ENCODE measurements at places on chromosomes 5 and 9.

- DNase-seq = no peak
These were observed 11.1 kb downstream of the BRD9 start for GRCh38 chr5:881551-881935.

- peak; percentile 79 for DNase-seq
These were observed 10.5 kb upstream of the ADGRV1 start for GRCh38 chr5:90548069-90548593.

DNA sequence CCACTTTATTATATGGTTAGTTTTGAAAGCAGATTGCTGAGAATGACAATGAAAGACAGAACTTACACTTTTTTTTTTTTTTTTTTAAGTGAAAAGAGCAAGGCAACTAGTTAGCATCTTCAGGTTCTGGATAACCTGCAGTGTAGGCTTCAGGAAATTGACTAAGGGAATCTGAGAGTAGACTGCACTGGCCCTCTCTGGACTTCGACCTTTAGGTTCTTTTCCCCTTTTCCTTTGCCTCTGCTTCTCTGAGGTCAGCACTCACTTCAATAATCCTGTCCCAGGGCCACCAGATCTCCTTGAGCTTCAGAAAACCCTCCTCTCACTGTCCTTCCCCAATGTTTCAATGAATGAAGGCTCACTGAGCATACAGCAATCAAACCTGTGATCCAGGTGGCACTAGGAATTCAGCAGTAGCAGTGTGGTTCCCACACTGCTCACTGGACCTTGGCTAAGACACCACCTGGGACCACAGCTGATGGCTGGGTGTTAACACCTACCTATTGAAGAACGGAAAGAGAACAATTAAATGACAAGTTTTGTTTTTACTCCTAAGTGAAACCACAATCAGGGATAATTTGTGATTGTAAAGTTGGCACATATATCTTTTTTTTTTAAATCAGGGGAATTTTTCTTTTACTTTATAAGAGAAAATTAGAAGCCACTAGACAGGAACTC is 85.8 kb upstream of the IL6ST start:
- no peak for DNase-seq

DNA sequence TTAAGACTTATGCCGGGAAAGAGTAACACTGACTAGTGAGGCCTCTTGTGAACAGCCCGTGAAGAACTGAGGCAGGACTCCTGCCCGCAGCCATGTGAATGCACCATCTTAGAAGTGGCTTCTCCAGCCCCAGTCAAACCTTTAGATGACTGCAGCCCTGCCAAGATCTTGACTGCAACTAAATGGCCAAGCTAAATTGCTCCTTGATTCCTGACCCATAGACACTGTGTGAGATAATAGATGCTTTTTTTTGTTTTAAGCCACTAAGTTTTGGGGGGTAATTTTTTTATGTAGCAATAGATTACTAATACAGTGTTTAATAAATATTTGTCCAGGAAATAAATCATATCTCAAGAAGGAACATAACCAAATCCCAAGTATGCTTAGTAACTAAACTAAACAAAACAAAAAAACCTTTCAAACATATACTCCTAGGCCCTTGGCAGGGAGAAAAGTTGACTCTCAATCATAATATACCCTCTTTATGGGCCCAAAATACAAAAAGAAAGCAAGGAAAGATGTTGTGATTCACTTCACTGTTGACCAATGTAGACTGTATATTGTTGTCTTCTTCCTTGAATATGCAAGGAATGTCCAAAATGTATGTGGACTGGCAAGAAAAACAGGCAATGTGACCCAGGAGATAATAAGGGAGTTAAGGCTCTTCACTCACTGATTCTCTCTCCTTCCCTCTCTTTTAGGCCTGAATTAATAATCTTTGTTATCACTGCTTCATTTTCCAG is 79.7 kb upstream of the ZNF366 start:
- DNase-seq = no peak

- DNase-seq = no peak
These were observed 155.9 kb upstream of the SHB start for GRCh38 chr9:38224941-38225340.

GRCh38 chr5:50770441-50770840 is 104.0 kb downstream of the PARP8 start:
- DNase-seq = no peak

GRCh38 chr5:41347569-41347968 is 134.2 kb upstream of the C6 start:
- DNase-seq = no peak

DNA sequence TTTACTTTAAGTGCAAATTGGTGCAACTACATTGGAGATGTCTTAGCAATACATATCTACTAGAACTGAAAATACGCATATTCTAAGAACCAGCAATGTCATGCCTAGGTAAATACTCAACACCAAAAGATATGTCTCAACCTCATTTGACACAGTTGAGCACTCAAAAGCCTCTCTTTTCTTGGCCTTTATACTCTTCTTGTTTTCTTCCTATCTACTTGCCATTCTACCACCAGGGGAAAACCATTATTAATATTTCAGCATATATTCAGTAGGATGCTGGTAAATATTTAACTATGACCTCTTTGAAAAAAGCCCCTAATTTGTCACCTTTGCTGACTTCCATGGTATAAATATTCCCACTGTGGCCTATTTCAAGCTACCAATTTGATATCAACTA is 443.8 kb downstream of the LRRC70 start:
- DNase-seq = no peak

GRCh38 chr9:96408409-96409280 is 9.5 kb downstream of the ZNF367 start:
- no peak for DNase-seq

- DNase-seq = no peak
These were observed 33.3 kb upstream of the PTGS1 start for GRCh38 chr9:122337556-122337929.

DNA sequence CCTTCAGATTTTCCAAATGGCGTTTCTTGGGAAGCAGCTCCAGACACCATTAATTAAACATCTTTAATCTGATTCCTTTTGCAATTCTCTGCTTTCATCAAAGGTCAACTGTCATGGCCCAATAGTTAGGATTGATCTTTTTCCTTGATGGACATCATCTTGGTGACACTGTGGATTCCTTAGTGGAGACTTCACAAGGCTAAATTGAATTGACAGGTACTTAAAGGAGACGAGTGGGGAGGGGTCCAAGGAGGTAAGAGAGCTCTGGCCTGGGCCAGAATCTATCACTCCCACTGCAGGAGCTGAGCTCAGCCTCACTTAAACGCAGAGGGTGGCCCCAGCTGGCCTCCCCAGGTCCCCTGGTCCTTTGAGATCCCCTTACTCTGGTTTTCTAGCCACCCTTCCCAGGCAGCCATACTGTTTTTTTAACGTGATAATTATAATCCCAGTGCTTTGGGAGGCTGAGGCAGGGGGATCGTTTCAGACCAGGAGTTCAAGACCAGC is 9.9 kb upstream of the HMCN2 start:
- DNase-seq = no peak

DNA sequence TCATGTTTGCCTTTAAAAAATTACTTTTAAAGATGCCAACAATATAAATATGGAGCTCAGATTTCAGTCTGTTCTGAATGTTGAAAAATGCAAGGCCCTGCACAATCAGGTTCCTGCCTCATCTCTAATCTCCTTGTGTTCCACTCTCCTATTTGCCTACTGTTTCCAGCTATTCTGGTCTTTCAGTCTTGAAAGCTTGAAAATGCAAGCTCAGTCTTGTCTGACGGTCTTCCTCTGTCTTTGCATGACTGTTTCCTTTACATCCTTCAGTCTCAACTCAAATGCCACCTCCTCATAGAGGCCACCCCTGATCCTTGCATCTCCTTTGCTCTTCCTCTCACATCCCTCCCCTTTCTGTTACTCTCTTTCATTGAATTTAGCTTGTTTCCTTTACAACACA is 354.9 kb downstream of the KIF4B start:
- no peak for DNase-seq

DNA sequence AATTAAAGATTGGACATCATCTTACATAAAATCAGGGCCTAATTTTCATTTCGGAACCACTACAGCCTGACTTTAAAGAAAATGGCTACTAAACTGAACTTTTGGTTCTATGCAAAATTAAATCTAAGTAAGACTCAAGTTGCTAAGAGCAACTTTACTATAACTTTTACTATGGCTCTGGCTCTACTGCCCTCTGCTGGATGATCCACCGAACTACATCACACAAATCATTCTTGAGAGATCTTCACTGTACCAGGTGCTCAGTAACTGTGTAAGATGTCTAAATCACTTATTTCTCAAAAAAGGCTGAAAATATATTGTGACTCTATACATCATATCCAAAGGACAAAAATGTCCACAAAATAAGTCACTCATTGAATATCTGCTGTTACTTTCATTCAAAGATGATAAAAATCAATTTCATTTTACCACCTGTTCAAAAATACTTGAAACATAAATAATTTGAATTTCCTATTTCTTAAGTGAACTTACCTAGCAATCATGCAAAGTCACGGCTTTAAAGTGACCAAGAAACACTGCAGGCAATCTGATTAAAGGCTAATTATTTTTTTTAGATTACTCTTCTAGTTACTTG is 13.5 kb downstream of the MOCS2 start:
- DNase-seq = peak; percentile 58

DNA sequence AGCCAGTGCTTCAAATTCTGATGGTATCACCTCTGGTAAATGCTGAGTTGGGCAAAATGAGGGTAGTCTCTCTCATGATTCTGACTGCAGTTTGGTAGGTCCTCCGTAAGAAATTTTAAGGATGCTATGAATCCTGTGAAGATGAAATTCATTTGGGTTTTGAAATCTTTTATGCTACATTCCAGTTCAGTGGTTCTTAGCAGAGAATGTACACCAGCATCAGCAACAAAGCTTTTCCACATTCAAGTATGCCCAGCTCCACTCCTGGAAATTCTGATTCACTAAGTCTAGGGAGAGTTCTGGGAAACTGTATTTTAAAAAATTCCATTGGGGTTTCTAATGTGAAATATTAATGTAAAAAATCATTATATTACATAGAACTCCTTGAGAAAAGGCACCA is 33.6 kb upstream of the ACOT12 start:
- DNase-seq = no peak

DNA sequence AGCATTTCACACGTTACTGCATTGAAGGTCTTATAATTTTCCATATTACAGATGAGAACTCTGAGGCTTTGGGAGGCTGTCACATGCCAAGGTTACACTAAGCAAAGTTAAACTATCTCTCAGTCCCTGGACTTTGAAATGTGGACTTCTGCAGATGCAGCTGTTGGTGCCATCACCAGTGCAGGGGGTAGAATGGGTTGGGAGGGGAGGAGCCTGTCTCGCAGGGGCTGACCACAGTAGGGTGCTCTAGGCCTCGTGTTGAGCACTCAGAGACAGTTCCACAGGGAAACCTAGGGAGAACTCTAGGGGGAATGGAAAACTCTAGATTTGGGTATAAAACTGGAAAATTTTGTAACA is 220.9 kb downstream of the MAPKAP1 start:
- no peak for DNase-seq

DNA sequence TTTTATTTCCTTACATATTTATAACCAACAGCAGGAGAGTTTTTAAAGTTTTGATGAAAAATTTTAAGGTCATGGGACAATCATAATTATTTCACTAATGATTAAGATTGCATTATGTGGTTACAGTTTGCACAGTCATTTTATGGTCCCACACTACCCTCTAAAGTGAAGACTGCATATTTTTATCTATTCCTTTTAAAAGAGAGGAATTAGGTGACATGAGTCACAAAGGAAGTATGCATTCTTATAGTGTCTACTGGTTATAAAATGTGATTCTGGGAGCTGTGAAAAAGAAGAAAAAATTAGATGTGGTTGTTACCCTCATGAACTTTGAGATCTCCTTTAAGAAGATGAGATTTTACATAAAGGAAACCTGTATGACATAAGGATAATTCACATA is 87.9 kb upstream of the GRIA1 start:
- no peak for DNase-seq

- DNase-seq = no peak
These were observed 10.4 kb upstream of the SLC30A5 start for GRCh38 chr5:69083412-69083811.

GRCh38 chr5:131262953-131263541 is 806 bp upstream of the CDC42SE2 start:
- DNase-seq = no peak

DNA sequence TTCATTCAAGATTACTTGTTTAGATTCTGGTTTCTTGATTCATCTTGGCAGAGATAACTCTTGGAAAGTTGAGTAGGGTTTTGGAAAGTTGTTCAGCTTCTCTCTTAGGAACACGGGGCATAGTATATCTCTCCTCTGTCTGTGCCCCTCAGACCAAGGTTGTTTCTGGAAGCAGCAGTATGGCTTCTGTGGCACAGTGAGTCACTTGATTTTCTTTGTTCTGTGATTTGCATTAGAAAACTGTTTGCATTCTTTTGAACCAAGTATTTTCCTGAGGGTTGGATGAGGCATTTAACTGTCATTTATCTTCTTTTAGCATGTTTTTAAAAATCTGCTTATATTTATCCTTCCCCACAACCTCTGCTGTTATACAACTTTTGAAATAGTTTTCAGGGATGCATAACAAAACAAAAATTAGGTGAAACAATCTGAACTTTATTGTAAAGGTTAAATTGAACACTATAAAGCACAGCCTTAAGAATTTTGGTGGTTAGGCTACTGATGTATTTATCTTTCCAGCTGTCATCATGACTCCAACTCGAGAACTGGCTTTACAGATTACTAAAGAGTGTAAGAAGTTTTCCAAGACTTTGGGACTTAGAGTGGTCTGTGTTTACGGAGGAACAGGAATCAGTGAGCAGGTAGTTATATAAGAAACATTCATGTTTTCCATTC is 26.5 kb downstream of the DDX46 start:
- no peak for DNase-seq

DNA sequence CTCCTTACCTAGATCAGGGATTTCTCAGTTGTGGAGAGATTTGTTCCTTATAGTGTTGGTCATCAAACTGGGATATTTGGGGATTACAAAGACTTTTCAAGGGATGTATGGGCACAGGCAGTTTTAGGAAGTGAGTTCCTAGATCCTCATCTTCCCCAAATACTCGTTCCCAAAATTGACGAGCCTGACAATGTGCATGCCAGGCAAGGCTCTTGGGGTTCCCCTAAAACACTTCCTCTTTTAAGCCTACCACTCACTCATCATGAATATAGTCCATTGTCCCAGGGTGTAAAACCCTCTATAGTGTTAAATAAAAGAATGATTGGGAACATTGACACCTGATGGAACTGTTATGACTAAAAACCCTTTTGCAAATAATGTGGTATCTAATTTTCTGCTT is 26.4 kb downstream of the PDCD1LG2 start:
- no peak for DNase-seq

GRCh38 chr9:106864373-106865143 is 1.6 kb downstream of the ZNF462 start:
- DNase-seq = peak; percentile 38

- DNase-seq = no peak
These were observed 240.1 kb upstream of the GRAMD2B start for GRCh38 chr5:126182971-126183695.

- no peak for DNase-seq
These were observed 269.5 kb downstream of the ARHGEF28 start for GRCh38 chr5:73895471-73895870.

- DNase-seq = no peak
These were observed 202.9 kb downstream of the AOPEP start for GRCh38 chr9:94929369-94929756.

All from NCI-H345 (cell line).